Germinal center (tissue), 1 donor: ENCODE measurements at places on chromosomes 6 and 20.

- no peak for DNase-seq
These were observed 71.3 kb downstream of the SLC22A3 start for GRCh38 chr6:160419488-160419887.

DNA sequence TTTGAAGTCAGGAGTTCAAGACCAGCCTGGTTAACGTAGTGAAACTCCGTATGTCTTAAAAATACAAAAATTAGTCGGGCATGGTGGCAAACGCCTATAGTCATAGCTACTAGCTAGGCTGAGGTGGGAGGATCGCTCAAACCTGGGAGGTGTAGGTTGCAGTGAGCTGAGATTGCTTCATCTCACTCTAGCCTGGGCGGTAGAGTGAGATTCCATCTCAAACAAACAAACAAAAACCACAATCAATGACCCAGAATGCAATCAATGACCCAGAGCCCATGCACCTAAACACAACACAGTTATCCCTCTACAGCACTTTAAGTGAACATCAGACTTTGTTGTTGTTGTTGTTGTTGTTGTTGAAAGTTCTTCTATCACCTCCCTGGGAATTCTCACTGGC lies 77.9 kb downstream of the MYB start:
- no peak for DNase-seq

GRCh38 chr6:41278699-41279405 lies 7.6 kb downstream of the TREM1 start:
- peak; percentile 60 for DNase-seq

DNA sequence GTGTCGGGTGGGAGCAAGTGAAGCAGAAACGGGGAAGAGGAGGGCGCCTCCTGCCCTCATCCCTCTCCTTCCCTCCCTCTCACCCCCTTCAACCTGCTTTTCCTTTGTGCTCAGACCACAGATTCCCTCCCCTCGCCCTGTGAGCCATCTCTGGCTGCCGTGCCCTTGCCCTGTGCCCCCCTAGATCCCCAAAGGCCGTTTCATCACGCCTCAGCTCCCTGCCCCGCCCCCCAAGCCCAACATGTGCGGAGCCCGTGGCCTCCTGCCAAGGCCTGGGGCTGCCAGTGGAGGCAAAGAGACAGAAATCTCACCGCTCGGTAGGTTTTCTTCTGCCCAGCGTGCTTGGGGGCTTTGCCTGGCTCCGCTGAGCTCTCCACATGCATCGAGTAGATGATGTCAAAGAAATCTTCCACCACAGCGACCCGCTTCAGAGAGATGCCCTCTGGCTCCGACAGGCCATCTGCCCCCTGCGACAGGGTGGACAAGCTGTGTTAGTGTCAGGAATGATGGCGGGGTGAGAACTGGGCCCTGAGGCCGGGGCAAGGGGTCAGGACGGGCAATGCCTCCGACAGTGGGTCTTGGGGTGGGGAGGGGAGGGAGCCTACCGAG lies 57.6 kb downstream of the NOL4L start:
- no peak for DNase-seq

GRCh38 chr20:57090590-57091560 lies 175.6 kb downstream of the BMP7 start:
- no peak for DNase-seq

DNA sequence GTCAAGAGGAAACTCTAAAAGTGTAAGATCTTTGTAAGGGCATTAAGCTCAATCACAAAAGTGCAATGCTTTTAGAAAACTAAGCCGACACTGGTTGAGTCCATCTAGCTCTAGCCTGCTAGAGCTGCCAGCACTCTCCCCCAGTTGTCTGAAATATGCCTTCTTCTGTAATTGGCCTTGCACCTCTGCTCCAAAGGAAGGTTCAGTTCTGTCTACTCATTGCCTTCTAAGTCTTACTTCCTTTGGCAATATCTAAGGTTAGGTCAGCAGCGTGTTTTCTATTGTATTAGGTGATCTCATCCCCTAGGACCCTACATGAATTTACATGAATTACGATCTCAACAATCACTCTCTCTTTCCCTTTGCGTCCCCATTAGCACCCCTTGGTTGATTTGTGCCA lies 378.6 kb downstream of the CBLN4 start:
- no peak for DNase-seq

DNA sequence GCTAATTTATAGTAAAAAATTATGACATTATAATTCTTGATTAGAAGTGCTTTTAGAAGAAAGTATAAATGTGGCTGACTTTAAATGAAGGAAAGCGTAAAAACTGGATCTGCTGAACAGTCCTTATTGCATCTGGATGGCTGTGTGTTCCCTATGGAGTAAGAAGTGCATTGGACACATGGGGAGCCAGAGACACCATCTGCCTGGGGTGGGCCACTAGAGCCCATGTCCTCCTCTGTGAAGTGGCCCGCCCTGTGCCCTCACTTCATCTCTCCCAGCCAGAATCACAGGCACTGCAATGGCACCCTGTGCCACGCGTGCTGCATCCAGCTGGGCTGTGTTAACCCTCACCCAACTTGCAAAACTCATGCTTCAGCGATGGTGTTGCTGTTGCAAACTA lies 13.2 kb upstream of the SFT2D1 start:
- DNase-seq, result no peak

- peak; percentile 39 for DNase-seq
These were observed 915 bp downstream of the TMEM63B start for GRCh38 chr6:44128020-44128917.

GRCh38 chr20:32439132-32439829 lies 81.2 kb downstream of the ASXL1 start:
- no peak for DNase-seq

DNA sequence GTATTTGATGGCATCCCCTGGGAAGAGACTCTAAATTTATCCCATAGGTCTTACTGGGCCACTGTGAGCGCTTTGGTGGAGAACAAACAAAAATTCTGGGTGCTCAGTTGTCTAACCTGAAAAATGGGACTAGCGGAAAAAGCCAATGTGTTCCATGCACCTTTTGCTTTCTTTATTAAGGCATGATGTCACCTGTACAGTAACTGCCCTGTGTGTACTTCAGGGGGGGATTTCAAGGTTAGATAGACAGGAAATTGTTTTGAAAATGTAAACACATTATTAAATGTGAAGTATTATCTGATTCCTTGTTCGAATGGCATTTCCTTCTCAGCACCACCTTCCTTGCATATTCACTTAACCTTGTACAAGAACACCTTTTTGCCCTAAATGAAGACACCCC lies 1.2 kb upstream of the EDN1 start:
- no peak for DNase-seq

DNA sequence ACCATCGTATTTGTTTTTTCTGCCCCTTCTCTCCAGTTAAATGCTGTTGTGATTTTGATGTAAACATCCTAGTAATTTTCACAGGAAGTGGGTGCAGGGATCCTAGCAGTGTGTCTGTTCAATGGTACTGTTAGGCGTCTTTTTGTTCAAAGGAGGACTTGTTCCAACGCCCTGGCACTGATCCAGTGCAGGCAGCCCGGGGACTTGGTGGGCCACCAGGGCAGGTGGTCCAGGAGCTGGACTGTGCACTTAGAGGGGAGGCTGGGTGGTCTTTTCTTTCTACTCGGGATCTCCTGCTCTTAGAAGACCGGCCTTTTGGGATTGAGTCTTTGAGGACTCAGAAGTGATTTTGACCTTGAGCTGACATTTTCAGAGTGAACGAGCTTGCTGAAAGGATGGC lies 41.1 kb upstream of the NKX2-2 start:
- DNase-seq, result no peak

- DNase-seq, result no peak
These were observed 109.7 kb downstream of the GJA10 start for GRCh38 chr6:90003941-90004340.

DNA sequence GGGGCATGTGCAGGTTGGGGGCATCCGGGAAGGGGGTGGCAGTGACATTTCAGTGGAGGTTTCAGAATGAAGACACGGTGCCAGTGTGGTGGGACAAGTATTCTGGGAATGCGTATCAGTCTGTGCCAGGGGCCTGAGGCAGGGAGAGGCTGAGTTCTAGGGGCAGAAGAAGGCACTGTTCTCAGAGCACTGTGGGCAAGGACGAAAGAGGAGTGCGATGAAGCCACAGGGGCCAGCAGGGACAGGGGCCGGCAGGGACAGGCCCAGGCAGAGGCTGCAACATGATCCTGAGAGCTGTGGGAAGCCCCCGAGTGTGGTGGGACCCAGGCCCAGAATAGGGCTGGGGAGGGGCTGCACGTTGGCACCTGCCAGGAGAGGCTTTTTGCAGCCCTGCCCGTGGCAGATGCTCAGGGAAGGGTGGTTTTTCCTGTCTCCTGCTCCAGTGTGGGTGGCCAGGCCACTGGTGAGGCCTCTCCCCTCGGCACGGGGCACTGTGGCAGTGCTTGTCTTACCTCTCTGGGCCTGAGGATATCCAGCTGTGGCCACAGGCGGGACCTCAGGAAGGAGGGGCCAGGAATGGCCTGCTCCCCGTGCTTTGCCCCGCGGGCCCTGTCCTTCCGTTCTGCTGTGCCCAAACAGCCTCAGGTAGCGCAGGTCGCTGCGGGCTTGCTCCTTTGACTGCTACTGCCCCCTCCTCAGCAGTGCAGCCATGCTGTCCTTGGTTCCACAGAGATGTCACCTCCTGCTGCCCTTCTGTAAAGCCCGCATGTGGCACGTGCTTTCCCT lies 10.0 kb downstream of the ENTPD6 start:
- no peak for DNase-seq

- no peak for DNase-seq
These were observed 97.6 kb downstream of the MRPL14 start for GRCh38 chr6:44029444-44030185.

- DNase-seq, result no peak
These were observed 26.1 kb upstream of the SH3BGRL2 start for GRCh38 chr6:79605061-79605460.

- DNase-seq, result no peak
These were observed 72.1 kb downstream of the FOXA2 start for GRCh38 chr20:22511943-22512910.

DNA sequence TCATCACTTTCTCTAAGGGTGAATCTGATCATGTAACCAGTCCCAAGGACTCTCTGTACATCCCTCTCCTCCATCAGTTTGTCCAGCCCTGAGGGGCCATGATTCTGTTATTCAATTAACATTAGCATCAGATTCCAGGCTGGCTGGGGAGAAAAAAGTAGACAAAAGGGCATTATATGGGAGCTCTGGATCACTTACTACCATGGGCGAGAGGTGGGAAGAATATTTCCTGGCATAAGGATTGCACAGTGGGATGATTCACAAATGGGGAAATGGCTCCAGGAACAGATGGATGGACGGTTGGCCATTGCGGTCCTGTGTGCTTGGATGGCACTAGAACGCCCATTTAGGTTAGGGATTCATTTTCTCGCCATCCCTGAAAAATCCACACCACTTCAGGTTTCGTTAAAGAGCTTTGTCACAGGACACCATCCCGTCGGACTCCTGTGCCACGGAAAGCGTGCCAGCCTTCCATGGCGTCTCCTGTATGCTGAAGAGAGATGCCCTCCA lies 112.6 kb downstream of the THBS2 start:
- DNase-seq, result no peak

DNA sequence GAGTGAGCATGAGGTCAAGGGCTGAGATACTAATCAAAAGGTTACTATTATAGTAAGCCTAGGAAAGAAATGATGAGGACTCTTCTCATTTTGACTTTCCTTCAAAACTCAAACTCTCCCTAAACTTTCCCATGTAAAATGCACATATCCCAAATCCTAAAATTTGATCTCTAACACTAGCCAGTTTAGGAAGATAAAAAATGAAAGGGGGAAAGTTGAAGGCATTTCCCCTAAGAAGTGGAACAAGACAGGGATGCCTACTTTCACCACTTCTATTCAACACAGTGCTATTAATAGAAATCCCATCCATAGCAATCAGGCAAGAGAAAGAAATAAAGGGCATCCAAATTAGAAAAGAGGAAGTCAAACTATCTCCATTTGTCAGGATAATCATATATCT lies 2.9 kb upstream of the CALHM5 start:
- no peak for DNase-seq

DNA sequence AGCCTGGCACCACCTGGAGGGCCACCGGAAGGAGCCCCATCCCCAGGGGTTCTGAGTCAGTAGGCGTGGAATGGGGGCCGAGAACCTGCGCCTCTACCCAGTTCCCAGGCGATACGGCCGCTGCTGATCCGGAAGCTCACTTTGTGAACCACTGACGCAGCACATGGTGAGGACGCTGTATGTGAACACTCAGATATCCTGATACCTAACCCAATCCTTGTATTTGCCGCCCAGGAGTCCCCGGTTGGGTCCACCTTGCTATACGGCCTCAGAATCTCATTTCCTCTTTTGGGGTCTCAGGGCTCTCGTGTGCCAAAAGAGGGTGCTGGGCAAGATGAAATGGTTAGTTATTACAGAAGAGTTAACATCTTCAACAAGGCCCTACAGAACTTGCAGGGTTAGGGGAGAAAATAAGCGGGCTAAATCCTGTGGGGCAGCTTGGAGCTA lies 604 bp upstream of the RAB5IF start:
- peak; percentile 58 for DNase-seq

DNA sequence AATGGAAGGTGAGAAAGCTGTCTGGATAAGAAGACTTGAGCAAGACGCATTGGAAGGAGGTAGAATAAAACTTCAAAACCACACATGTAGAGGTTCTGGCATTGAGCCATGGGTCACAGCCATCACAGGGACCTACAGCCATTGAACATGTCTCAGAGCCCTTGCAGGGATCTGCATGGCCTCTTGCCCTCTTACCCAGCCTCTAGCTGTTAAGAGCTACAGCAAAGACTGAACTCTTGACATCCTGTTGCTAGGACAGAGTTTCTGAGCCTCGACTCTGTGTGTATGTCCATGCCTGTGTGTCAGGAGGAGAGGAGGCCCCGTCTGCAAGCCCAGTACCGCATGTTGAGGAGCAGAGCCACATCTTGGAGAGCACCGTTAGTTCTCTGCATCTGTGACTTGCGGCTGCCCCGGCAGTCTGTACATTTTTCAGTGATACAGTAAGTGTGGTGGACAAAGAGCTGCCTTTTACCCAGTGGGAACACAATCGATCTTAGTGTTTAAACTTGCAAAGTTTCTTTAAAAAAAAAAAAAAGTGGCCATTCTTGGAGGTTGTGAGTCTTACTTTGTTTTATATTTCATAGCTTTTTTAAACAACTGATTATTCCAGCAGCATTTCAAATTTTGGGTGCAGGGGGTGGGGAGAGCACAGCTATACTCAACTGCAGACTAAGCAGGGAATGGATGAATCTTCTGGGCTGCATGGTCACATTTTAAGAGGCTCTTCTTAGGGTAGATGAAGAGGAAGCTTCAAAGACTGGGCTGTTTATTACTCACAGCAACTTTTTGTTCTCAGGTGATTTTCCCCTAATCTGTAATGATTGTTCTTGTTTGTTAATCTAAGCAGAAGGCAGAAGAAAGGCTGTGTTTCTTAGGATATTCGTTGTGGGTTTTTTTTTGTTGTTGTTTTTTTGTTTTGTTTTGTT lies 88.5 kb downstream of the TBC1D7 start:
- no peak for DNase-seq

GRCh38 chr6:144017166-144018094 lies 9.4 kb upstream of the PLAGL1 start:
- no peak for DNase-seq

DNA sequence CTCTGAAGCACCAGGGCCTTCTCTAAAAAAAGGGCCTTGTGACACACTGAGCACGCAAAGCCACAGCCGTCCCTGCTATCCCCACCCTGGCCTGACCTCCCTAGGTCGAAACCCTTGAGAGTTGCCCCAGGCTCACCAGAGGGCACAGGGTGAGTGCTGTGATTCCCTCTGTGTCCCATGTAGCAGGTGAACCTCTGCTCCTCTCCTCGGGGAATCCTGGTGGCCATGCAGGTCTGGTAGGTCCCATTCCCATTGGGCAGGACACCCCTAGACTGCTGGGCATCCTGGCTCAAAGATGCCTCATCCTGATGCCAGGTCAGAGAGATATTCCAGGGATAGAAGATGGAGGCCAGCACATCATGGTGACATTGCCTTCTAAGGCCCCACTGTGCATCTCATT lies 20.9 kb downstream of the HLA-F start:
- DNase-seq, result no peak
